ENCODE measurements at places on chromosomes 11 and 22.
A peak's percentile ranks its signal among the peaks of the same experiment; 100 is the strongest.

DNA sequence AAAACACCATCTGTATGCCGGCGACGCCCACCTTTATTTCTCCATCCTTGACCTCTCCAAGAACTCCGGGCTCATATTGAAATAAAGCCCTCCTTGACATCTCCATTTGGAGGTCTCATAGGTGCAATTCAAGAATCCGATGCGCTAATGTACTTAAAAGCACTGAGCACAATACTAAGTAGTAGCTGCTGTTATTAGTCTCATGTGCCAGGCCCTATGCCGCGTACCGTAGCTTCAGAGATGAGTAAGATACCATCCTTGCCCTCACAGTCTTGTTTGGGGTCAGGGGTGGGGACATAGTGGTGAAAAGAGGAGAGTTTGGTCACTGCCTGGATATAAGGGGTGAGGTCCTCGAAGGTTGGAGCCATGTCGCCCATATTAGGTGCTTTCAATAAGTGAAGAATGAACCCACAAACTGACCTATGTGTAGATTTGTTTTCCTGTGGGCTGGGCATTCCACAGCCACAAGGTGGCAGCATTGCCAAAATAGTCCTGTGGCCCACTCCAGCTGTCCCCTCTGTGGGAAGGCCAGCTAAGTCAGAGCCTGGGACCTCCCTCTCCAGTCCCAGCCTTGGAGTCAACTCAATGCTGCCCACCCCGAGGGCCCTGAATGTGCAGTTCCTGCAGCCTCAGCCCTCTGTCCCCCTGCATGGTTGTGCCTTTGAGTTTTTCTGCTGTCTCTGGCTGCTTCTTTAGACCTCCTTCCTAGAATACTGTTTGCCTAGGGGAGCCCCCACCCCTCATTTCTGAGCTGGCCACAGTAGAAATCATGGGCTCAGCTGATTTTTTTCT is 6.5 kb downstream of the DCPS start:
- peak; percentile 4 for DNase-seq

DNA sequence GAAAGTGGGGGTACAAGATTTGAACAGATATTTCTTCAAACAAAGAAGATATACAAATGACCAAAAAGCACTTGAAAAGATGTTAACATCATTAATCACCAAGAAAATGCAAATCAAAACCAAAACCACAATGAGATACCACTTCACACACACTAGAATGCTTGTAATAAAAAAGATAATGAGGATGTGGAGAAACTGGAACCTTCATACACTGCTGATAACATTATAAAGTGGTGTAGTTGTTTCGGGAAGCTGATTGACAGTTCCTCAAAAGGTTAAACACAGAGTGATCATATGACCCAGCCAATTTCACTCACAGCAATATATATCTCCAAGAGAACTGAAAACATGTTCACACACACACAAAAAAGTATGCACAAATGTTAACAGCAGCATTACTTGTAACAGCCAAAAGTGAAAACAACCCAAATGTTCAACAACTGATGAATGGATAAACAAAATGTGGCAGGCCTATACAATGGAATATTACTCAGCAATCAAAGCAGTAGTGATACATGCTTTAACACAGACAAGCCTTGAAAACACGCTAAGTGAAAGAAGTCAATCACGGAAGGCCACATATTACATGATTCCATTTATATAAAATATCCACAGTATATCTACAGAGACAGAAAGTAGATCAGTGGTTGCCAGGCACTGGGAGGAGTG is 15.1 kb downstream of the PITPNB start:
- no peak for DNase-seq

- no peak for DNase-seq
Measured at GRCh38 chr11:2533587-2534133, 88.9 kb downstream of the KCNQ1 start.

DNA sequence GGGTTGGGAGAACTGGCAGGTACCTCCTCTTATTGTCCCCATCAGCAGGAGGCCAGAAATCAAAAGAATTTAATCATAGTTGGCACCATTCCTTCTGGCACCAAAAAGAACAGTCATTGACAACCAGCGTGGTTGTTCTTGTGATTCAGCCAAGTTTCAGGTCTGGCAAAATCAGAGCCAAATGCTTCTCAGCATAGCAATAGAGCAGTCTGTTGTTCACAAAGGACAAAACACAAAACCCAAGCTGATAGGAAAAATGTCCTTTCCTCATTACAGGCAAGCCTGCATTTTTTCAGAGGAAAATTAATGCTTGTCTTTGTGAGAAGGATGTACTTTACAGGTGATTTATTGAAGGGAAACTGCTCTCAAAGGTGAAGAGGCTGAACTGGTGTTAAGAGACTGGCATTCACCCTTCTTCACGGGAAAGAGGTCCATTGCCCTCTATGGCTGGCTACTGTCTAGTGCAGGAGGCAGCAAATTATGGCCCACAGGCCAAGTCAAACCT is 241.8 kb upstream of the ARHGAP42 start:
- no peak for DNase-seq

DNA sequence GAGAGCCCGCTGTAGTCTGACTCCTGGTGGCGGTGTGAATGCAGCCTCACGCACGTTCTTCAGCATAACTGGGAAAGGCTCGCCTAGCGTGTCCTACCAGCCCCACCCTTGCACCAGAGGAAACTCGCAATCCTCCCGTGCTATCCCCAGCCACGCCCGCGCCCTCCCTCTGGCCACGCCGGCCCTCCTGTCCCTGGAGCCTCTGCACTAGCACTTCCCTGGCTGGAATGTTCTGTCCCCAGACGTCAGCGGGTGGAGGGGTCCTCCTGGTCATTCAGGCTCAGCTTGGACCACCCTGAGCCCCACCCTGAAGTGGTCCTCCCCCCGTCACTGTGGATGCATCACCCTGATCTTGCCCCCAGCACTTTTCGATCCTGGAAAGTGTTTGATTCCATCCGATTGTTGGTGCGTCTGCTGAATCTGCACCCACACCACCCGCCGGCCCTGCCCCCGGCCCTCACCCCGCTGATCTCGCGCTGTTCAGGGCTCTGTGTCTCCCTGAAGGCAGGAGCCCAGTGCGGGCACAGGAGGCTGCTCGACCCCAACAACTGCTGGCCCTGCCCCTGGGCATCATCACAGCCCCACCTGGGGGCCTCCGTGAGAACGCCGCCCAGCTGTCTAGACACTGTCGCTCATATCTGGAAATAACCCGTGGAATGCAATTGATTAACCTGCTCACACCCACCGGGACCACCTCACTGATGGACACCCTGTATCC is 437.0 kb downstream of the TBC1D22A start:
- DNase-seq, result no peak

DNA sequence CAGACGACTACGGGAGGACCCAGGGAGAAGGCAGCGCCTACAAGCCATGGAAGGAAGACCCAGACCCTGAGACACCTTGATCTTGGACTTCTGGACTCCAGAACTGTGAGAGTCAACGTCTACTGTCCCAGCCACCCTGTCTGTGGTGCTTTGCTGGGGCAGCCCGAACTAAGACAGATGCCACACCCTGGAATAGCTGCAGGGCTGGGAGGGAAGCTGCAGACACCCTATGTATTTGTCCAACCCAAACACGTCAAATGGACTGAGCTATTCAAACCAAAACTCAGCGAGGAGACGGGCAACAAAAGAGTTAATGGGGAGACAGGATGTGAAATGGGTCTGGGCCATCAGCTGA is 169.3 kb downstream of the CTTN start:
- no peak for DNase-seq

DNA sequence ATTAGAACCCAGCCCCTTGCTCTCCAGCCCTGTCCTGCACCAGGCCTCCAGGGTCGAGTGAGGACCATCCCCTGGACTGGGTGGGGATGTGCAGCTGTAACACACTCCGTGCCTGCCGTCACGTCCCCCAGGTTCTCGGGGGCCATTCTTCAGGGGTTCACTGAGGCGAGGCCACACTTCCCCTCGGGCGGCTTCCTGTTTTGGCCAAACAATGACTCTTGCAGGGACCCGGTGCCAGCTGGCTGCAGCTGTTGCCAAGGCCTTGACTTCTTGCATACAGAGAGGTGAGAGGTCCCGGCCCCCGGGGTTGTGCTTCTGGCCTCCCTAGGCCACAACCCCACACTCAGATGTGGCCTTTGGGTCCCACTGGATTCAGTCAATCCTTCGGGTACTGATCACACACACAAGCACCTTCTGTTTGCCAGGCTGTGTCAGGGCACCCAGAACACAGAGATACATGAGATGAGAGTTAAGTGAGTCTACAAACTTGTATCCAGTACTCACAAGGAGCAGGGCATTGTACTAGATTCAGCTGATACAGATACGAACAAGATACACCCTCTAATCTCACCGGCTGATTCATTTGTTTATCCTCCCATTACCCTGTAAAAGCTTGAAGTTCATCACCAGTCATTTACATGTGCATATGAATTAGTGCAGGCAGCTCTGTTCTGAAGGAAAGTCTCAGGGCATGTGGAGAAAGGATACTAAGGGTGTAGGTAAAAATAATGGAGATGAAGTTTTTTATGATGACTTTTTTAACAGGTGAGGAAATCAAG is 32.9 kb downstream of the LRRC32 start:
- DNase-seq, result no peak

GRCh38 chr11:76152086-76152681 is 54.1 kb downstream of the WNT11 start:
- peak; percentile 21 for DNase-seq

- no peak for DNase-seq
Measured at GRCh38 chr11:46380340-46381047, 975 bp upstream of the MDK start.

DNA sequence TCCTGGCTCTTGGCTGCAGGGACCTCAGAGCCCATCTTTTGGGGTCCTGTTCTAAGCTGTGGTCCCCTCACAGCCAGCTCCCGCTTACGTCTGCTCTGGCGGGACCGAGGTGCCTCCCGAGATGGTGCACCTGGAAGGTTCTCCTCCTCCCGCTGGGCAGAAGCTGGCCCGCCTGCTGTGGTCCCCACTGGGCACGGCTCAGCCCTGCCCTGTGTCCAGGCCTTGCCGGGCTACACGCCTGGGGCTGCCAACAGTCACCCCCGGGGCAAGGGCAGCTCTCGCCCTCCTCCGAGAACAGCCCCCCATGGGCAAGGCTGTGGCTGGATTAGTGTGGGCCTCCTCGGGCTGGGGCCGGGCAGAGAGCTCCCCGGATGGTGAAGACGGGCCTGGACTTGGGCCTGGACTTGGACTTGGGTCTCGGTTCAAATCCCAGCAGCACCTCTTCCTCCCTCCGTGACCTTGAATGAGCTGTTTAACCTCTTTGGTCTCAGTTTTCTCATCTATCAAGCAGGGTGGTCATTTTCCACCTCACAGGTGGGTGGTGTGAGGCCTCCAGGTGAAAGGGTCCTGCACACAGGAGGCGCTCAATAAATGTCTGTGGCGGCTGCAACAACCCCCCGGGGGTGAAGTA is 998 bp downstream of the BAIAP2L2 start:
- DNase-seq, result no peak

DNA sequence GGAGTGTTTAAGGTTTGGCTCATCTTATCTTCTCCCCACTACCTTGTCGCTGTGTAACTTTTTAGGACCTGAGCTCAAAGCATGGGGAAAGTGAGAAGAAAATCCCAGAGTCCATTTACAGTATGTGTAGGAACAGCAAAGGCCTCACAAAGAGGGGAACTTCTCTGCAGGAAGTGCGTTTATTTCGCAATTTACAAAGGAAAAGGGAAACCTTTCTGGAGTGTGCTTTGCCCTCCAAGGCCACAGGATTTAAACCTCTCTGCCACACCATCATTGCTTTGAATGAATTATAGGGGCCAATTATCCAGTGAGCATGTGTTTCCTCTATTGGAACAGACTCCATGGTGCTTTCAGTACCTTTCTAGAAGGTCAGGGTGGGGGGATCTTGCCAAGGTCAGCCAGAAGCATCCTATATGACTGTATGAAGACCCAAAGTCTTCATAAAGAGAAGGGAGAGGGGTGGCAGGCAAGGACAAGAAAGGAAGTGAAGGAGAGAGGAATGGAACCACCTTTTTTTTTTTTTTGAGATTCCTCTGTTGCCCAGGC is 68.1 kb upstream of the LMO2 start:
- no peak for DNase-seq

- no peak for DNase-seq
Measured at GRCh38 chr11:69229511-69229910, 64.4 kb upstream of the MYEOV start.

DNA sequence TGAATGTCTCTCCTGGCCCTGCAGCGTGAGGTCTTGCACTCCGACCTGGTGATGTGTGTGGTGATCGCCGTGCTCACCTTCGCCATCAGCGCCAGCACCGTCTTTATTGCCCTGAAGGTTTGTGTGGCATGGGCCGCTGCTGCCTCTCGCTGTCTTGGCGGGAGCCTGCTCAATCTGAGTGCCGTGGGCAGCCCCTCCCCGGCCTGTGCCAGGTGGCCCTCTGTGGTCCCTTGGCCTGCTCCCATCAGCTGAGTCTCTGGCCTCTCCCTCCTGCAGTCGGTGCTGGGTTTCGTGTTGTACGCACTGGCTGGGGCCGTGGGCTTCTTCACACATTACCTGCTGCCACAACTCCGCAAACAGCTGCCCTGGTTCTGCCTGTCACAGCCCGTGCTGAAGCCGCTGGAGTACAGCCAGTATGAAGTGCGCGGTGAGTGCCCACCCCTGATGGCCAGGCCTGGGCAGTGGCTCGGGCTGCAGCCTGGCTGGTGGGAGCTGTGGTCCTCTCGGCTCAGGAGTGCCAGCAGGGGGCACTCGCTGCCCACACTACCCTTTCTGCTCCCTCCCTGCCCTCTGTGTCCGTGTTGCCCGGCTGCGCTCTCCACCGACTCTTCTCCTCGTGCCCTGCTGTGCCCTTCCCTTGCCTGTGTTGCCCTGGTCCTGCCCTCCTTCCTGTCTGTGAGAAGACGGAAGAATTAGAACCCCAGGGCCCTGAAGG is 10.2 kb downstream of the PCNX3 start:
- DNase-seq, result no peak

DNA sequence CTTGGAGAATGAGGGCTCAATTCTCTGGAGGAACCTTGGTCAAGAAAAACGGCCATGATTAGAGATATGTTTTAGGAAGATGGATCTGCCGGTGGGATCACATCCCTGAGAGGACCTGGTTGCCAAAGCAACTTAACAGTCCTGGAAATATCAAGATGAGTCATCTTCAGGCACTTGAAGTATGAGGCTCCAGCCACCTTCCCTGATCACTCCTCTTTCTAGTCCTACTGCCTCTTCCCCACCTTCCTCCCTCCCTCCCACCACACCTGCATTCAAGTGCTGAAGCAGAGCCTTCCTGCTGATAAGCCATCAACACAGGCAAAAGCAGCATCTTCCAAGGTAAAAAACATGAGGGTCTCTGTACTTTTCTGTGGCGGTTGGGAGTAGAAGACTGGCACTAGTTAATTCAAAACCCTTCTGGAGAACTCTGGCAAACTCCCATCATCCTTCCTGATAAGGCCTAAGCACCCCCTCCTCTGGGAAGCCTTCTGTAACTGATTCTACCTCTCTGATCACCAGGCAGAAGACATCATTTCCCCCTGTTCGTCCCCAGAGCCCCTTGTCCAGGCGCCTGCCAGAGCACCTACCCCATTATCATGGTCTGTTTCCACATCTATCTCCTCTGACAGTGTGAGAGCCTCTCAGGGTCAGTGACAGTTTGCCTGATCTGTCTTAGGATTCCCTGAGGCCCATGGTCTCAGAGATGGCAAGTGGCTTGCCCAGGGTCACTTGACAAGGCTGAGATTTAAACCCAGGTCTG is 79.8 kb downstream of the CLPB start:
- no peak for DNase-seq

GRCh38 chr11:103222806-103223205 is 113.6 kb downstream of the DYNC2H1 start:
- no peak for DNase-seq

- no peak for DNase-seq
Measured at GRCh38 chr11:110763249-110764011, 51.2 kb upstream of the ARHGAP20 start.

All from GOT3 (cell line).